Kidney capillary endothelial cell (primary cell): ENCODE measurements at places on chromosomes 3 and 15.

GRCh38 chr15:77075528-77075927, 4.6 kb upstream of the TSPAN3 start:
- no peak for DNase-seq

DNA sequence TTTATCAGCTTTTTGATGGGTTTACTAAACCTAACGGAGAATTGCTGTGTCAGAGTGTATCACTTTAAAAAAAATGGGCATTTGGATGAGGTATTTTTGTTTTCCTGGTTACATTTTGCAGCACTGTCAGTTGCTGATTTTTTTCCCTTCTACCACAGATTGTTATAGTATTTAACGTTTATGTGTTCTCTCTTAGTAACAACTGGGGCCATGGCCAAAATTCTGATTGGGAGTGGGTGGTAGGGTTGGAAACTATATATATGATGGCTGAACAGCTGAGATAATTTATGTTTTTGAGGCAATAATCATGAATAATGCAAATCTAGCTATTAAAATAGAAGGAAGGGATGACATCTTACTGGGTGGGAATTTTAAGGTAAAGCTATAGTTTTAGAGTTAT, 229.4 kb upstream of the SUCLG2 start:
- no peak for DNase-seq

- DNase-seq = no peak
These were observed 314.0 kb upstream of the THBS1 start for GRCh38 chr15:39266890-39267289.

DNA sequence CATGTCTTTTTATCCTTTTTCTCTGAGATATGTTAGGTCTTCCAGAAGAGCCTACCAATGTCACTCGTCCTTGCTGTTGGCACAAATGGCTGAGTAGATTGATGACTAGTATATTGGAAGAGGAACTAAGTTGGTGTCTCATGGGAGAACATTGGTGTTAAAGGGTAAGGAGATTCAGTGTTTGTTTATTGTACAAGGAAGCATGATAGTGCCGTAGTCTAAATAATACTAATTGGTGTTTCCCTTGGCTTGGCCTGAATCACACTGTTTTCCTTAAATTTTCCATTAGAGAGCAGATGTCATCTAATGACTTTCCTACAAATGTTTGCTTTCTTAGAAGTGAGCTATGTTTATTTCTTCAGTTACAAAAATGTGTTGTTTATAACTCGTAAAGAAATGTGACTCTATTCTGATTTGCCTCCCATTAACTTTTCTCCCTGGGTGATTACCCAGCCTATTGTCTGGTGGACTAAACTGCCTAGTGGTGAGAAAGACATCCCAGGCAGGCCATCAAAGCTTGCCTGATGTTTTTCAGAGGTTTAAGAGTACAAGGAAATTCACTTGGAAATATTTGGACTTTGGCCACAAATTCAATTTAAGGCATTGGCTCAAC, 28.7 kb downstream of the ADAMTSL3 start:
- no peak for DNase-seq

DNA sequence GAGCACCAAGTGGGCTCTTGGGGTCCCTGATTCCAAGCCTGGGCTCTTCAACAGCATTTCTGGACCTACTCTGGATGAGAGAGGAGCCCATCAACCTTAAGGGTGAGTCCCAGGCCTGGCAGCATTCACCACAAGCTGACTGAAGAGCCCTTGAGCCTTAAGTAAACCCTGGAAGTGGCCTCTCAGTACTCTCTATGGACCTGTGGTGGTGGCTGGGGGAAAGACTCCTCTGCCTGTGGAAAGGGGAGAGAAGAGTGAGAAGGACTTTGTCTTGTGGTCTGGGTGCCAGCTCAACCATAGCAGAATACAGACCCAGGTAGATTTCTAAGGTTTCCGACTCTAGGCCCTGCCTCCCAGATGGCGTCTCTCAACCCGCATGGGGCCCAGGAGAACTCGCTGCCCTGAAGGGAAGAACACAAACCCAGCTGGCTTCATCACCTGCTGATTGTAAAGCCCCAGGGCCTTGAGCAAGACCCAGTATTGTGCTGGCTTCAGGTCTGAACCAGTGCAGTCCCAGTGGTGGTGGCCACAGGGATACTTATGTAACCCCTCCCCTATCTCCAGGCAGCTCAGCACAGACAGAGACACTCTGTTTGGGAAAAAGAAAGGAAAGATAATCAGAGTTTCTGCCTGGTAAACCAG, 71.4 kb downstream of the TFDP2 start:
- DNase-seq = no peak

GRCh38 chr15:82056958-82057823, 11.4 kb upstream of the MEX3B start:
- no peak for DNase-seq

DNA sequence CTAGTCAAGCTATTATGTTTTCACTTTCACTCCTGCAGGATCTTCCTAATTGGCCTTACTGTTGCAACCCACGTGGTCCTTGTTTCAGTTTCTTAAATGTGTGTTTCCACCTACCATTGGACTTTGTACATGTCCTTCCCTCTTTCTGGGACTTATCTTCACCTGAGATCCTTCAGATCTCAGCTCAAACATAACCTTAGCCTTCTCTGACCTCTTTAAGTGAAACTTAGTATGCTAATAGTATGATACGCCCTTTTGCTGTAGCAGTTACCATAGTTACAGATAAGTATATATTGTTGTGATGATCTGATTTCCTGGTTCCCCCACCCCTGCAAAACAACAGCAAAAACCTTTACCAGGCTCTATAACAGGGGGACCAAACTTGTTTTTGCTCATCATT, 35.2 kb downstream of the U2SURP start:
- DNase-seq = no peak

- DNase-seq = no peak
These were observed 32.3 kb downstream of the NOX5 start for GRCh38 chr15:69046781-69047180.

- no peak for DNase-seq
These were observed 19.1 kb downstream of the DNAJB8 start for GRCh38 chr3:128447561-128448013.

DNA sequence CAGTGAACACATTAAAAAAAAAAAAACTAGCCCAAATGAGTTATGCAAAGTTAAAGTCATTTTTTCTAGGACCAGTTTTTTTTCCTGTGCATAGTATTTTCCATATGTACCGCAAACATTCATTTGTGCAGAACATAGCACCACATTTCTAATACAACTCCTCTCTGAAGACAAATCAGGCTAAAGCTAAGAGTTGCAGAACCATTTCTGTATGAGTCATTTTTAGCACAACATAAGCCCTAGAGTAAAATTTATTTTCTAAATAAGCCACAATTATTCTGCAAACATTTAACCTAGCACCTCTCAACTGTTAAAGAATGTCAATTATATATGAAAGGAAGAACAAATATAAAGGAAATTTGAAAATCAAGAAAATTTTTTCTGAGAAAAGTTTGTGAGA, 375.8 kb downstream of the TIGIT start:
- no peak for DNase-seq

GRCh38 chr3:73114711-73115110, 53.3 kb downstream of the EBLN2 start:
- no peak for DNase-seq

- DNase-seq = no peak
These were observed 162.5 kb upstream of the SOX2 start for GRCh38 chr3:181549266-181549665.

DNA sequence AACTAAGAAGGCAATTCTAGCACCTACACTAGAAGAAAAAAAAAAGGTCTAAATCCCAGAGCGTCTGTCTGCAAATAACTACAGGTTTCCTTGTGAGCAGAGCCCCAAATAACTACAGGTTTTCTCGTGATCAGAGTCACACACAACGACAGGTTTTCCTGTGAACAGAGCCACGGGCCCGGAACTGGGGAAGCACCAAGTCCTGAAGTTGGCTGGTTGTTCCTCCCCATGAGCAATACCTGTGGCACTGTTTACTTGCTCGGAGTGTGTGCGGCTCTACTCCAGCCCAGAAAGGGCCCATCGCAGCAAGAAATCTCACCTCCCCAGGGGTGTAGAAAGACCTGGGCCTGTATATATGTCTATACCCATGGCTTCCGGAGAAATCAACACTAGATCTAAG, 644 bp upstream of the MASP1 start:
- no peak for DNase-seq

DNA sequence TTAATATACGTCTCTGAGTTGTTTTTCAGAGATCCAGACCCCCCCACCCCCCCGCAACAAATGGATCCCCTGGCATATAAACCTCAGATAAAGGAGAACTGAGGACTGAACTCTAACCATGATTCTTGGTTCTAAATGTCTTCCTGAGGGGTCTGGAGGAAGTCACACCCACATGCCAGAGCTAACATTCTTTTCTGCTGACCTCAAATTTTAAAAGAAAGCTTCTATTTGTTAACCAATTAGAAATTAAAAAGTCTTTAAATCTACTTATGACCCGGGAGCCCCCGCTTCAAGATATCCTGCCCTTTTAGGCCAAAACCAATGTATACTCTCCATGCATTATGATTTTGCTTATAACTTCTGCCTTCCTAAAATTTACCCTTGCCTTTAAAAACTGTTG, 188.3 kb downstream of the ECT2 start:
- no peak for DNase-seq

DNA sequence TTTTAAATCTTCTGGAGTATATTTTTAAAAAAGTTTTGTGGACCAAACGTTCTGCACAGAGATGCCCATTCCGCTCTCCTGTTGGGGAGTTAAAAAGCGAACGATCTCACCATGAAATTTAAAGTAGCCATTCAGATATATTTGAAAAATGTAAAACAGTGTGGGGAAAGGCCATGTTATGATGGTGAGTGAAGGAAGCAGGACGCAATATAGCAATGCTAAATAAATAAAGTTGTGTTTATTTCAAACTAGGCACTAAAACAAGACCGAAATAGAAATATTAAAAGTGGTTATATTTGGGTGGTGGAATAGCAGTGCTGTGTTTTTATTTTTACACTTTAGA, 327 bp upstream of the CCDC13 start:
- no peak for DNase-seq

DNA sequence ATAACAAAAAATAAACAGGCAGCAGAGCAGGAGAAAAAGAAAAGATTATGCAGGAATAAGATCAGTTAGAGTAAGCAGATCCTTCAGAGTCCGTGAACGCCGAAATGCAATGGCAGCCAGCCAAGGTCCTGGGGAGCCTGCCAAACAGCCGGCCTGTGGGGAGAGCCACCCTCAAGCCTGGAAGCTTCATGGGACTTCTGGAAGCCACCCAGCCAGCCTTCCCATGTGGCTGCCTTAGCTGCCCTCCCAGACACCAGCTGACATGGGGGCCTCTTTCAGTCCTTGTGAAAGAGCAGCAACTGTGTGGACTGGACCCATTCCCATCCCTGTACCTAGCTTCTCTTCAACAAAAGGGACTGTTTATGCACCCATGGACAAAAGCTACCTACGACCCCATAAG, 64.9 kb upstream of the RAD18 start:
- DNase-seq = no peak

- DNase-seq = no peak
These were observed 75.4 kb downstream of the XXYLT1 start for GRCh38 chr3:195195321-195196209.

DNA sequence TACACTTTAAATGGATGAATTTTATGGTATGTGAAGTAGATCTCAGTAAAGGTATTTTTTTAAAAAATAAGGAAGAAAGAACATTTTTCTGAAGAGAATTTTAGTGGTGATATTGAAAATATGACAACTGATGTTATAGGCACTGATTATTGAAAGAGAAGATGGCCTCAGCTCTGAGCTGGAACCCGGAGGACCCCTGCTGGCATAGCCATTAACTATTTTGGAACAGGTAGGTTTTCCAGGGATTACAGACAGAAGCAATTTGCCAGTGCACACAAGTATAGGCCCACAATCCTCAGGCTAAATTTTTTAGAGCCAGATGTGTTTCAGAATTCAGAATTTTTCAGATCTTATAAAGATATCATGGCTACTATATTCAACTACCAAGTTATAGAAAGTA, 315.9 kb upstream of the GPR149 start:
- no peak for DNase-seq

GRCh38 chr3:119627461-119627860, 29.8 kb downstream of the PLA1A start:
- DNase-seq = no peak

GRCh38 chr3:62095756-62096155, 277.6 kb downstream of the FEZF2 start:
- no peak for DNase-seq

DNA sequence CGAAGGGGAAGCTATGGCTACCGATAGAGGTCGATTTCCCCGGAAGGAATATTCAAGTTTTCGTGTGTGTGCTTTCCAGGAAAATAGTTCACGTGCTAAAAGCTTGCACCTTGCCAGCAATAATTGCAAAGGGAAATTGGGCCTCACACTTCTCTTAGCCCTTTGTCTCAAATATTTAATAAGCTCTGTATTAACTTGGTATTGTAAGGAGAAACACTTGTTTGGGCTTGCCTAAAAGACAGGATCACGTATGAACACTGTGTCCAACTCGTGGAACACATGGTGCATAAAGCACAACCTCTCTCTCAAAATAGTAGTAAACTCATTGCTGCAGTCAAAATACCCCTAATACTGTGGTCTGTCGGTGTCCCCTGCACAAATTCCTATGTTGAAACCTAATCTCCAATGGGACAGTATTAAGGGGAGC, 352 bp upstream of the TMF1 start:
- DNase-seq = no peak

- DNase-seq = peak; percentile 38
These were observed 1.0 kb downstream of the PDE12 start for GRCh38 chr3:57557085-57557537.

DNA sequence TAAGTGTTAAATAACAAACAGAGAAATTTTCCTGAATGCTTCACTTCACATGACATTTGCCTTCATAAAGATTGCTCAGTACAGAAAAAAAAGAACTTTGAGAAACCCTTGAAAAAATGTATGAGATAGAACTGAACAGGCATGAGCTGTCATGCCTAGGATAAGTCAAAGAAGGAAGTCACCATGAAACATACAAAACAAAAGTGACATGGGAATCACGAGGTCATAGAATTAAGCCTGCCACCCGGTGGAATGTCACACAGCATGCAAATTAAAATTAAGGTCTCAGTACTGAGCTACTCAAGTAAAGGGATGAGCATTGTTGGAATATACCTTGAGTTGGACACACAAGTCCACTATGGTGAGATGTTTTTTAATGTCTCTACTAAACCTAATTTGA, 652.5 kb upstream of the NECTIN3 start:
- DNase-seq = peak; percentile 9

- DNase-seq = no peak
These were observed 276.7 kb downstream of the ROBO1 start for GRCh38 chr3:79491029-79491641.

DNA sequence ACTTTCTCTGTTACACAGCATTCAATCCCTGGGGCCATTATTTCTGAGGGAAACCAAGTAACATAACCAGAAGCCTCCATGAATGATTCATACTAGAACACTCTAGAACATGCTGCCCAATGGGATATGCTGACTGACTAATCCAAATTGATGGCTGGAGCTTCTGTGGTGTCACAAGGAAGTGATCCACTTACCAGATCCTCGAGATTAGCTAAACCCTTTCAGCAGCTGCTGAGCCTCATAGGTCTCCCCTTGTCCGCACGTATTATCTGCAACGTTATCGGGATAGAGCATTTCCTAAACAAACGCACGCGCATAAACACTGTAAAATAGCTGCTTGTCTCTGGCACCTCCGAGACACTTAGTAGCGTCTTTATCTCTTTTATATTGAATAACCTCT, 61.2 kb upstream of the PROK2 start:
- DNase-seq = no peak

GRCh38 chr15:69297642-69298353, 914 bp upstream of the PAQR5 start:
- no peak for DNase-seq

GRCh38 chr15:47196048-47196447, 521.3 kb upstream of the SEMA6D start:
- peak; percentile 83 for DNase-seq
